ENCODE measurements at places on chromosomes 12 and 14. TPM values are rescaled to one million over a fixed set of nuclear protein-coding genes. Genes with fewer than 3 reads are reported as not detected.

The SLC25A47 gene
- total RNA-seq = not detected

The CLEC6A gene
- total RNA-seq = not detected

The PPFIBP1 gene
- total RNA-seq = 61.2 TPM

The IGF1 gene
- total RNA-seq = not detected

The RPS6KL1 gene
- total RNA-seq = 1.7 TPM

The GLT8D2 gene
- total RNA-seq = 0.43 TPM

The PSMA6 gene
- 270 TPM for total RNA-seq
